ENCODE measurements at places on chromosomes 12 and 14. TPM values are rescaled to one million over a fixed set of nuclear protein-coding genes. Genes with fewer than 3 reads are reported as not detected.

DNA sequence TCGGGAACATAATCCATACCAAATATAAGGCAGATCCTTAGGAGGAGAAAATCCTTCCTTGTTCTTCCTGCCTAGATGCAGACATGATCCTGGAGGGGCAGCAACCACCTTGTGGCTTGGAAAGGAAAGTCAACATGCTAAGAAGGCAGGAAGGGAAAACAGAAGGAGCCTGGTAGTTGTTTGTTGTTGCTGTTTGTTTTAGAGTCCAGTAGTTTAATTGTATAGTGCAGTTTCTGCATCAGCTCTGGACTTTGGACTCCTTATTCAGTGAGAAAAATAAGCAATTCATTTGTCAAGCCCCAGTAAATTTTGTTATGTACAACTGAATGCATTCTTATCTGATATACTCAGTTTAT, 45.7 kb upstream of the APPL2 start:
- H3K27me3 ChIP-seq: peaks cover 3% of the 10 kb centered on the region
- no peaks in the 10 kb centered on the region for H3K36me3 ChIP-seq
- DNase-seq: no peak
- no peak overlapping the region for H3K4me3 ChIP-seq

- H3K36me3 ChIP-seq: no peaks in the 10 kb centered on the region
- H3K4me3 ChIP-seq: peak overlapping the region; percentile 36
- no peak overlapping the region for H3K27ac ChIP-seq
- peaks cover 56% of the 10 kb centered on the region for H3K4me1 ChIP-seq
These were observed 92.1 kb downstream of the LRRC74A start for GRCh38 chr14:76918256-76918781.

- H3K4me1 ChIP-seq: peaks cover 51% of the 10 kb centered on the region
- no peaks in the 10 kb centered on the region for H3K27me3 ChIP-seq
- H3K4me3 ChIP-seq: no peak overlapping the region
- no peak for DNase-seq
- H3K36me3 ChIP-seq: no peaks in the 10 kb centered on the region
These were observed 133.6 kb downstream of the MED13L start for GRCh38 chr12:116143909-116144308.

DNA sequence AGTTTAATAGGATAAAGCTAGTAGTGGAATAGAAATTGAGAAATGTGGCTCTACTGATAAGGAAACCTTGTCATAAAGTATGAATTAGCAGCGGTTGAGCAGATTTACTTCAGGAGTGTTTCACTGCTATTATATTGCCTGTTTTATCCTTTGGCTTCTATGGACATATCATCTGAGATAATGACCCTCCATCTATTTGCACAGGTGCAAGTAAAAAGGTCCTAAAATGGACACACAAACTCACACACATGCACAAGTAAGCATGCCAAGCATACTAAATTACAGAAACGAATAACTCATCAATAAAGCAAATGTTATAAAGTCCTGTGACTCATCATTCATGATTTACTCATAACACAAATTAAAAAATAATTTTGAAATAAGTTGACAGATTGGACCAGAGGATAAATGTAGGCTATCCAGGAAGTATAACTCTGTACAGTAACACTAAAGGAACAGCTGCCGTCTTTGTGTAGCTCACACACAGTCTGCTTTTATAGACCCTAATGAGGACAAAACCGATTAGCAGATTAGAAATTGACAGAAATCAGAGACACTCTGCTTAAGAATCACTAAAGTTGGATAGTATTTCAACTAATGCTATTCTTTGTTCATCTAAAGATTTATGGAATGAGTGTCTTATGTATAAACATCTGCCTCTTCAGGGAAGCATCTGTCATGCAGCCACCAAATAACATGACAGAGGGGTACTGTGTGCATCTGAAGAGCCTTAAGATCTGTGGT, 73.9 kb downstream of the SYT1 start:
- H3K27ac ChIP-seq: no peak overlapping the region
- DNase-seq: no peak
- H3K4me3 ChIP-seq: no peak overlapping the region
- H3K36me3 ChIP-seq: no peaks in the 10 kb centered on the region

DNA sequence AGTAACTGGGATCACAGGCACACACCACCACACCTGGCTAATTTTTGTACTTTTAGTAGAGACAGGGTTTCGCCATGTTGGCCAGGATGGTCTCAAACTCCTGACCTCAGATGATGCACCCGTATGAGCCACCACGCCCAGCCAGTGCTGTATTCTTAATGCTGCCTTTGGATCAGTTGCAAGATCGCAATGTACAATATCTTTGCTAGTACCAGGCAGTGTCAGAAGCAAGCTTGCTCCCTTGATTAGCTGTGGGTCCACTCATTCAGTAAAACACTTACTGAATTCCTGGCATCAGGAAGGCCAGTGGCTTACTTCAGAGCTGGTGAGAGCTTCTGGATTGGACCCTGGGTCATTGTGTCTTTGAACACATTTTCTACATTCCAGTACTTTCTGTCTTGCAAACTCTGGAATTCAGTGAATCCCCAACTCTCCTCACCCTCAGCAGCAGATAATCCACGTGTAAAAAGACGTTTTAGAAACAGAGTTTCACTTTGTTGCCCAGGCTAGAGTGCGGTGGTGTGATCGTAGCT, 1183.7 kb downstream of the AACS start:
- H3K4me1 ChIP-seq: no peaks in the 10 kb centered on the region
- no peaks in the 10 kb centered on the region for H3K36me3 ChIP-seq
- no peak for DNase-seq

DNA sequence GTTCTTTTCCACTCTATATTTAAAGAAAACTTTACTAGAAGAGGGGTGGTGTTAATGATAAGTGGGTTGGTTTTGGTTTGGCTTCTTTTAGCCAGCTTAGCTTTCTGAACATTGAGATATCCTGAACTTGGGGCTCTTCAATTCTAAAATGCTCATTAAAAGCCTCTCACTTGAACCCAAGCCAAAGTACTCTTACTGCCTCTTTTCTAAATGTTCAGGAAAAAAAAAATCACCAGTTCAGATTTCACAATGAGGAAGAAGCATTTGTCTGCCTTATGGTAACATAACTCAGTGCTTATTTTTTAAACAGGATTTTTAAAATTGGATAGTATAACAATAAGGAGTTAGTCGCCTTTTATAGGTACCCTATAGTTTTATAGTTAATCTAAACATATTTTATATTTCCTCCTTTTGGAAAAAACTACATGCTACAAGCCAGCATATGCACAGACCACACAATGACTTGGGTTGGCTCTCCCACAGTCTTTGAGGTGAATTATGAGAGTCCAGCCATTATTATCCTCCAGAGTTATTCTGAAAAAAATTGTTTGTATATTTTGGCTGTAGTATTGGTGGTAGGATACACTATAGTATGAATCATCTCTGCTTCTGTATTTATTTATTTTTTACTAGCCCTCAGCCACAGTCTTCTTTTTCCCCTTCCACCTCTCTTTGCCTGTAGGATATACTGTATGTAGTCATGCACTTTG, 195.5 kb upstream of the TMPO start:
- no peak overlapping the region for H3K27ac ChIP-seq
- H3K36me3 ChIP-seq: no peaks in the 10 kb centered on the region
- DNase-seq: no peak
- H3K4me1 ChIP-seq: no peaks in the 10 kb centered on the region
- H3K27me3 ChIP-seq: no peaks in the 10 kb centered on the region
- H3K4me3 ChIP-seq: no peak overlapping the region

GRCh38 chr14:79992407-79993198, 218.7 kb downstream of the DIO2 start:
- H3K27ac ChIP-seq: no peak overlapping the region
- H3K27me3 ChIP-seq: no peaks in the 10 kb centered on the region
- no peaks in the 10 kb centered on the region for H3K36me3 ChIP-seq
- no peaks in the 10 kb centered on the region for H3K4me1 ChIP-seq
- H3K4me3 ChIP-seq: no peak overlapping the region

DNA sequence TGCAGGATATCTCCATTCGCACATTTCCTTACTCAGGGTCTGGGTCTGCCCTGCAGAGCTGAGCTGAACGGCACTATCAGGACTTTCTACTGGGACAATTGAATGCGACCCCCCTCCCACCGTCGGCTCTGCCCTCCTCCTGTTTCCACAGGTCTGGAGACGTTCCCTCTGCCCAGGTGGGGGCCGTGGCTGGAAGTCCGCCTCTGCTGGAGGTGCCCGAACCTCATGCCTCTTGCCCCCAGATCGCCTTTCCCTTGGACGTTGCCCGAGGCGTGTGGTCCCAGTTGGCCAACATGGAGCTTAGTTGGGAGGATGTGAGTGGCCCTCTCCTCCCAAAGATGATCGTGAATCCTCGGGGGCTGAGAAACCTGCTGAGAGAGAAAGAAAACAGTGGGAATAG, 21.2 kb upstream of the KLC1 start:
- peak overlapping the region; percentile 49 for H3K27ac ChIP-seq

- H3K4me3 ChIP-seq: no peak overlapping the region
- DNase-seq: no peak
- no peak overlapping the region for H3K27ac ChIP-seq
- peaks cover 3% of the 10 kb centered on the region for H3K36me3 ChIP-seq
- H3K4me1 ChIP-seq: no peaks in the 10 kb centered on the region
These were observed 40.1 kb downstream of the RFLNA start for GRCh38 chr12:124334976-124335375.

- no peaks in the 10 kb centered on the region for H3K27me3 ChIP-seq
- no peaks in the 10 kb centered on the region for H3K36me3 ChIP-seq
- H3K4me3 ChIP-seq: no peak overlapping the region
- no peak overlapping the region for H3K27ac ChIP-seq
- H3K4me1 ChIP-seq: peaks cover 2% of the 10 kb centered on the region
These were observed 20.1 kb downstream of the LTBP2 start for GRCh38 chr14:74591899-74592298.

GRCh38 chr14:76217179-76217578, 65.5 kb downstream of the GPATCH2L start:
- no peak for DNase-seq
- no peaks in the 10 kb centered on the region for H3K27me3 ChIP-seq
- no peak overlapping the region for H3K27ac ChIP-seq
- no peaks in the 10 kb centered on the region for H3K4me1 ChIP-seq

- H3K4me3 ChIP-seq: no peak overlapping the region
- H3K27ac ChIP-seq: no peak overlapping the region
- DNase-seq: no peak
- no peaks in the 10 kb centered on the region for H3K4me1 ChIP-seq
These were observed 266.2 kb downstream of the TMTC2 start for GRCh38 chr12:82952946-82953345.

- H3K27ac ChIP-seq: no peak overlapping the region
- no peaks in the 10 kb centered on the region for H3K36me3 ChIP-seq
- H3K27me3 ChIP-seq: peaks cover 41% of the 10 kb centered on the region
- DNase-seq: no peak
These were observed 15.2 kb upstream of the DLK1 start for GRCh38 chr14:100711493-100711892.

DNA sequence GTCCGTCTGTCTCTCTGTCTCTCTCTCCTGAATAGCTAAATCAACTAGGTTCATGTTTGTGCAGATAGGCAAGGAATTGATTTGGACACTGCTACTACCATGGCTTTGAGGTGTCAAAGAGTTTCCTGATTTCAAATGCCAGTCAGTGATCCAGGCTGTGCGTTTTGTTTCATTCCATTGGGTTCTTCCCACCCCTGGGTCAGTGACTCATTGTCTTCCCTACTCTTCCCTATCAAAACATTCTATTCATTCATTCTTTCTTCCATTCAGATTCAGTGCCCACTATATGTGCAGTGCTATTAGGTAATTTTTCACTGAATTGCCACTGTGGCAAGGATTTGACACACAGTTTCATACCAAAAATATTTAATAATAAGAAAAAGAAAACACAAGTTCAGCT, 50.4 kb downstream of the RPH3A start:
- H3K27me3 ChIP-seq: peaks cover 17% of the 10 kb centered on the region
- no peaks in the 10 kb centered on the region for H3K4me1 ChIP-seq
- no peak for DNase-seq
- no peak overlapping the region for H3K4me3 ChIP-seq

- H3K4me3 ChIP-seq: no peak overlapping the region
- peaks cover 8% of the 10 kb centered on the region for H3K36me3 ChIP-seq
- no peaks in the 10 kb centered on the region for H3K4me1 ChIP-seq
- H3K27me3 ChIP-seq: peaks cover 48% of the 10 kb centered on the region
These were observed 179.9 kb downstream of the PTPN11 start for GRCh38 chr12:112598626-112599025.

- DNase-seq: no peak
- H3K36me3 ChIP-seq: no peaks in the 10 kb centered on the region
- H3K27me3 ChIP-seq: peaks cover 79% of the 10 kb centered on the region
- peaks cover 13% of the 10 kb centered on the region for H3K4me1 ChIP-seq
These were observed at the start of gene SIX4 for GRCh38 chr14:60723907-60724618. Gene SIX4 (minus strand): TSS chr14:60724351. CDS start chr14:60724074, 277 bp downstream.

- H3K4me3 ChIP-seq: no peak overlapping the region
- H3K36me3 ChIP-seq: no peaks in the 10 kb centered on the region
- H3K27me3 ChIP-seq: no peaks in the 10 kb centered on the region
- no peak overlapping the region for H3K27ac ChIP-seq
- no peaks in the 10 kb centered on the region for H3K4me1 ChIP-seq
These were observed 115.9 kb downstream of the NAV3 start for GRCh38 chr12:77946541-77947061.

- no peak for DNase-seq
- no peak overlapping the region for H3K4me3 ChIP-seq
- no peak overlapping the region for H3K27ac ChIP-seq
- no peaks in the 10 kb centered on the region for H3K4me1 ChIP-seq
- H3K27me3 ChIP-seq: no peaks in the 10 kb centered on the region
- peaks cover 43% of the 10 kb centered on the region for H3K36me3 ChIP-seq
These were observed 10.0 kb downstream of the KNTC1 start for GRCh38 chr12:122537021-122537420.

DNA sequence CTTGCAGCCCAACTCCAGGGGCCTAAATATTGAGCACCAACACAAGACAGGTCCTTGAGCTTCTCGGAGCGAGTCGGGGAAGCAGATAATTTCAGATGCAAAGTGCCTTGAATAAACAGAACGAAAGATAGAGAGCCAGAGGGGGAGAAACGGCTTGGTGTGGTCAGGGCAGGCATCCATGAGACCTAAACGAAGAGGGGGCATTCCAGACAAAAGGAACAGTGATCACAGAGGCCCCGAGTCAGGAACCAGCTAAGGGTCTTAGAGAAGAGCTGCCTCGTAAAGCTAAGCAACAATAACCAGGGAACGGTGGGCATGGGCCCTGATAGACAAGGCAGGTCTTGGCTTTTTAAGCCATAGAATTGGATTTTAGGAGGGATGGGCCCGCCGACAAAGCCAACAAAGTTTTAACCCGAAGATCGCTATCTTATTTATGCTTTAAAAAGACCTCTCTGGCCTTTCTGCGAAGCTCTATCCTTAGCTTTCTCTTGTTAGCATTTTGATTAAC, 421 bp upstream of the ACADS start:
- peaks cover 48% of the 10 kb centered on the region for H3K36me3 ChIP-seq
- peak overlapping the region; percentile 36 for H3K27ac ChIP-seq
- DNase-seq: no peak
- H3K27me3 ChIP-seq: no peaks in the 10 kb centered on the region

- H3K4me3 ChIP-seq: no peak overlapping the region
- H3K27ac ChIP-seq: no peak overlapping the region
- no peaks in the 10 kb centered on the region for H3K36me3 ChIP-seq
- DNase-seq: no peak
- no peaks in the 10 kb centered on the region for H3K4me1 ChIP-seq
These were observed 13.4 kb downstream of the ISM2 start for GRCh38 chr14:77485256-77485655.

Gene OTX2
- not detected for polyA plus RNA-seq

Gene DDX23
- polyA plus RNA-seq: 33.8 TPM

Gene FOXG1
- not detected for polyA plus RNA-seq

Gene CD163
- 0.06 TPM for polyA plus RNA-seq

Gene NTS
- not detected for polyA plus RNA-seq

Gene MGP
- 0.14 TPM for polyA plus RNA-seq

Gene SRRM4
- not detected for polyA plus RNA-seq

Gene CABP1
- polyA plus RNA-seq: not detected

Gene RNU4-1
- not detected for polyA plus RNA-seq

Gene SLC41A2
- polyA plus RNA-seq: not detected

Gene CSRP2
- 0.68 TPM for polyA plus RNA-seq

Gene SLC10A1
- polyA plus RNA-seq: not detected
